ENCODE measurements at places on chromosomes 13 and 19.

- no peak for DNase-seq
These were observed 2.0 kb downstream of the TDRD3 start for GRCh38 chr13:60398907-60399589.

DNA sequence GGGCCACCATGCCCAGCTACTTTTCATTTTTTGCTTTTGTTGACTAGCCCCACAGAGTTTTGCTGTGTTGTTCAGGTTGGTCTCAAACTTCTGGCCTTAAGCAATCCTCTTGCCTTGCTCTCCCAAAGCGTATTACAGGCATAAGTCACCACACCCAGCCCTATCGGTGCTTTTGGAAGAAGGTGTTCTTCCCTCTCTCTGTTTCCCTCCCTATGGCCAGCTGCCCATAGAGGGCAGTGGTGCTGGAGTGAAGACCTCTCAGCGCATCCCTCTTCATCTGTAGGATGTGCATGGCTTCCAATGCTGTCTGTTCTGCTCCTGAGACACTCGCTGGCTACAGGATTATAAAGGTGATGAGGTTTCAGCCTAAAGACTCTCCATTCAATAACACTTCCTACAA is 1.3 kb upstream of the CD22 start:
- DNase-seq: no peak

GRCh38 chr13:72384879-72385278 is 342.6 kb downstream of the MZT1 start:
- no peak for DNase-seq

- DNase-seq: no peak
These were observed 10.0 kb downstream of the LRFN3 start for GRCh38 chr19:35946203-35946602.

DNA sequence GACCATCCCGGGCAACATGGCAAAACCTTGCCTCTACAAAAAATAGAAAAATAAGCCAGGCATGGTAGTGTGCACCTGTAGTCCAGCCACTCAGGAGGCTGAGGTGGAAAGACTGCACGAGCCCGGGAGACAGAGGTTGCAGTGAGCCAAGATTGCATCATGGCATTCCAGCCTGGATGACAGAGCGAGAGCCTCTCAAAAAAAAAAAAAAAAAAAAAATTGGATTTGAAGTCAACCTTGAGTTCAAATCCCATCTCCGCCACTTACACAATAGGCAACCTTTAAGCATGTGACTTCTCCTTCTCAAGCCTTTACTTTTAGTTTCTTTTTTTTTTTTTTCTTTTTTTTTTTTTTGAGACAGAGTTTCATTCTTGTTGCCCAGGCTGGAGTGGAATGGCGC is 12.0 kb downstream of the KASH5 start:
- DNase-seq: no peak

GRCh38 chr19:23055946-23056345 is 53.0 kb upstream of the ZNF728 start:
- DNase-seq: no peak

- DNase-seq: no peak
These were observed 20.2 kb downstream of the DNAJC3 start for GRCh38 chr13:95697052-95697680.

DNA sequence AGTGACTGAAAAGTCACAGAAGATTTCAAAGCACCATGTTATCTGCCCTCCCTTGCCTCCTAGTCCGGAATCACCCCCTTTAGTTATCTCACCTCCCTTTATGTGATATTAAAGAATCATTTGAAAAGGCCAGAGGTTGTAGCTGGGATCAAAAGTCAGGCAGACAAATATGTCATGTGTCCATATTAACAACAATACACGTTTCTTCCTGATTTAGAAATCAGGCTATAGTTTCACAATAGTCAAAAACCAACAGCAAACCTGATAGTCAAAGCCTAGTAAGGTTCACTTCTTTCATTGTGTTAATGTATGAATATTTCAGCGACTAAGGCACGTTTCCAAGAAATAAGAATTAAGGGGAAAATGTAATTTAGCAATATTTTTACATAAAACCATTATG is 326.7 kb downstream of the ITGBL1 start:
- no peak for DNase-seq

DNA sequence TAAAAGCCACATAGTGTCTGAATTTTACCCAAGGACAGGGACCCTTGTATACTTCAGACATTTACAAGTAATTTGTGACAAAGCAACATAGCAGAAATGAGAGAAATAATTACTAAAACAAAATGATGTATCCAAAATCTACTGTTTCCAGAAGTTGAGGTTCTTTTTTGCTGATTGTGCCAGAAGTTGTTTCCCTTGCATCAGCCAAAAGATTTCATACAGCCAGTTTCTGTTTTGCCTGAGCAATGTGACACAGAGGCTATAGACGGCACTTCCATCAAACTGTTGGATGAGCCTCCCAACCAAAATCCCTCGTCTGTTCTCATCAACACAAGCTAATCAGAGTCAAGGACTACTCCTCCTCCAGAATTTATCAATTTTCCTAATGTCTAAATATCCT is 913.2 kb upstream of the GPC6 start:
- no peak for DNase-seq

Measured in DMS 273 treated with DMSO at 0.1 percent for 48 hours (cell line).